T1000 (cell line): ENCODE measurements at places on chromosomes 1 and 21.

GRCh38 chr1:9317591-9318417 is 25.1 kb downstream of the SPSB1 start:
- no peak for DNase-seq

DNA sequence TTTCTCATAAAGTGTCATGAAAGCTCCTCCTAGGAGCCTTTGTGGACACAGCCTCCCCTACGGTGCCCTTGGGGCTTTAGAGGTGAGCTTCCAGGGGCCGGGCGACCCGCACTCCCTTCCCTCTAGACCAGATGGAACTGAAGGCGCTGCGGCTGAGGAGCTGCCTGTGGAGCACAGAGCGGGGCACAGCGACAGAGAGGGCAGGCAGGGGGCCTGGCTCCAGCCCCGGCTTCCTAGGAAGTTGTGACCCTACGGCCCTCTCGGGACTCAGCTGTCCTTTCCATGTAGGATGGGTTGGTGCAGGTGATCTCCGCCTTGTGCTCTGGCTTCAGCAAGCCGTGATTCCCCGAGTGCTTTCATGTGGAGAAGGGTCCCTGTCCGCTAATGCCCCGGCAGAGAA is 23.6 kb upstream of the NEK2 start:
- no peak for DNase-seq

DNA sequence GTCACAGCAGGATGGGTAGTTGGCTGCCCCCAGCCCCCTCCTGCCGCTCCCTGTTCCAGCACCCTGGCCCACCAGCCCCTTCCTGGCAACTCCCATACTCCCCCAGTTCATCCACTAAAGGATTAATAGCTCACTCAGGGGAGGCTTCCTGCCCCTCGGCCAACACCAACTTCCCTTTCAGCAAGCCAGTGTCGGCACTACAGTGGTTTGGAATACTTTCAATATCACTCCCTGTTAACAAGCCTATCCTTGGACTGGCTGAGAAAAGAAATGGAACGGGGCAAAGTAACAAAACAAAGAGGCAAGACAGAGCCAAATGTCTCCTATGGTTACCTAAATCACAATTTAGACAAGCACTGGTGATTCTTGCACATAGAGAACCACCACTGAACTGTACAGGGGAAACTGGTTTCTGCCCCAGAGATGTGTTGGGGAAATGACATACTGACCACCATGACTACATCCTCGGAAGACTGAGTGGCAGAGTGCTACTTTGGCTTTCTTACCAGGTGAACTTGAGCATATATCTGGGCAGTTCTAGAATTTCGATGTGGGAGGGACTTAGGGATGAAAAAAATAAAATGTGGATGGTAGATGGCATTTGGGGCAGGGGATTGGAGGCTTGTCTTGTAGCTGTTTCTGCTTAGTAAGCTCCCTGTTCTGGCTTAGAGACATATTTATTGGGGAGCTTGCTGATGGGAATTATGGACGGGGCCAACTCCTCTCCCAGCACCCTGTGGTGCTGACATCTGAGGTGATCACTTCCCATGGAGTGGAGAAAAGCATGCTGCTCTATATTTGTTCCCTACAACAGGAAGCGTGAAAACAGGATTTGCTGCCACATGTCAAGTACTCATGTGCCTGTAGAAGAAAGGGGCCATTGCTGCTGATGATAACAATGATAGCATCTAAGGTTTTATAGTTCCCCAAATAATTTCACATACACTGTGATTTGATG is 7.1 kb upstream of the CAPN2 start:
- DNase-seq = no peak

DNA sequence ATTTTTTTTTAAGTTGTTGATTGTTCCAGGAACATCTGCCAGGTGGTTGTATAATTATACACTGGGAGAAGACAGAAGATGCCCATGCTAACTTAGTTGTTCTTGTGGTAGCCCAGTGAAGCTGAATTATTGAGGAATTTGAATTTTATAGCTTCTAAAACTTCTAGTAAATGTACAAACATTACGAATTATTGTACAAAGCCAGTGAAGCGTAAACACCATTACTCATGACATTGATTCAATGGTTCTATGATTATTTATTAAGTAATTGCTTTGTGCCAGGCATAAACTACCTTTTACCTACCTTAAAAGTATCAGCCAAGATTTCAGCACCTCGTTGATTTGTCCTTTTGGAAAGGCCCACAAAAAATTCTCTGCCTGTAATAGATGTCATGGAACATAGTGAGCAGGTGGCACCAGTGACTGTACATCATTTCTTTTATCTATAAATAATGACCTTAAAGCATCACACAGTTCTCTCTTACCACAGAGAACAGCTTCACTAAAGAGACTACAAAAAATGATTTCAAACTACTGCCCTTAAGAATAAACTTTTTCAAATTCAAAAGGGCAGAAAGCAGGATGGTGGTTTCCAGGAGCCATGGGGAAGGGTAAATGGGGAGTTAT is 74.9 kb upstream of the BCL10 start:
- DNase-seq = no peak

GRCh38 chr1:205261946-205262691 is 34.4 kb downstream of the TMCC2 start:
- DNase-seq = no peak

GRCh38 chr1:207702317-207702716 is 49.5 kb upstream of the CD46 start:
- no peak for DNase-seq

- DNase-seq = no peak
These were observed 6.0 kb upstream of the LCE1F start for GRCh38 chr1:152768847-152769533.

- no peak for DNase-seq
These were observed 732 bp downstream of the ABCG1 start for GRCh38 chr21:42219606-42220137.

DNA sequence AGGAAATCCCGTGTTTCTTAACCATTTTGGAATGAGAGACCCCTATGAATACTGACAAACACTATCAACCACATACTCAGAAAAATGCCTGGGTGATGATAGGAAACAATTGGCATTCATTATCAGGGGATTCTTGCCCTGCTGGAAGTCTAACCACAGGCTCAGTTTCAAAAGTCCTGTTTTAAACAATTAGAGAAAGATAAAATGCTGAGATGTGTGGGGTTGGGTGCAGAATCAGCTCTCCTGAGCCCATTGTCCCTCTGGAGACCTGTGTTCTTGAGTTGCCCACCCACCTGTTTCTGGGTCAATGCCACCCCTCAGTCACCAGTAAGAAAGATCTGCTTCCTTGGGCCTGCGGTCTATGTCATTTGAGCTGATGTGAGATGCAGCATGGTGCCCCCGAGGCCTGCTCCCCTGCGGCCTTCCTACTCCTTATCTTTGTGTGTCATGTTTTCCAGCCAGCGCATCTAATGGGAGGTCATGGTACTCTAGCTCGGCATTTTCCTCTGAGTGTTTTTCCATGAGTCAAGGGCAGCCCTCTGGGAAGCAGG is 130.3 kb upstream of the PLXNA2 start:
- DNase-seq = peak; percentile 70

DNA sequence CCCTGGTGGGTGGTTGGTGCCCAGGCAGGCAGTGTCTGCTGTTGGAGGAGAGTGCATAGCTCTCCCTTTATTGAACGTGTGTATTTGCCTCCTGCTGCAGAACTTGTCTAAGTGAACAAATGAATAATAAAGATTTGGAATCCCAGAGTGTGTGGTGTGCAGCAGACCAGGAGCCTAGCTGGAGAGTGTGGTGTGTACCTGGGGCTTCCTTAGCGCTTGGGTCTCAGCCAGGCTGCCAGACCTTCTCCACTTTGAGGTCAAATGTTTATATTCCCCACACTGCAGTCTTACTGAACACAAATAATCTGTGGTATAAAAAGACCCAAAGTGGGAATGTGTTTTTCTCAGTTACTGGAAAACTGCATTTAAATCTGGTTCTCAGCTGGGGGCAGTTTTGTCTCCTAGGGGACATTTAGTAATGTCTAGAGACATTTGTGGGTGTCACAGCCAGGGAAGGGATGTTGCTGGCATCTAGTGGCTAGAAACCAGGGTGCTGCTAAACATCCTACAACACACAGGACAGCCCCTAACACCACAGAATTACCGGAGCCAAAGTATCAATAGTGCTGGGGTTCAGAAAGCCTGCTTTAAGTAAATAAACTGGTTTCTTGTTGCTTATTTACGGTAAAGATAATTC is 23.6 kb downstream of the SLC37A1 start:
- no peak for DNase-seq

DNA sequence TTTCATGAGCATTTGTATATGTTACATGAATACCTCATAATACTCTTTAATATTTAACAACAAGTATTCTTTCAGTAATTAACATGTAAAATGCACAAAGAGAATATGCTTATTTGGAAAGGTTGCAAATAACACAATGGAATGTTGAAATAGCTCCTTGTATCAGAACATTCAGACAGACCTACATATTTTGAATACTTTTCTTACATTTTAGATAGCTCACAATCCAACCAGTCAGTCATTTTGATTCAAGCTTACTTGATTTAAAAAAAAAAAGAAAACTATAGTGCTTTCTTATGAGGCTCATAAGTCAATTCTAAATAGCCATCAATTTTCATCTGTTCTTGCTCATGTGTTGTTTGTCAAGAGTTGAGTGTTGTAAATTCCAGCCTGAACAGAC is 518.8 kb downstream of the ADGRL2 start:
- no peak for DNase-seq

DNA sequence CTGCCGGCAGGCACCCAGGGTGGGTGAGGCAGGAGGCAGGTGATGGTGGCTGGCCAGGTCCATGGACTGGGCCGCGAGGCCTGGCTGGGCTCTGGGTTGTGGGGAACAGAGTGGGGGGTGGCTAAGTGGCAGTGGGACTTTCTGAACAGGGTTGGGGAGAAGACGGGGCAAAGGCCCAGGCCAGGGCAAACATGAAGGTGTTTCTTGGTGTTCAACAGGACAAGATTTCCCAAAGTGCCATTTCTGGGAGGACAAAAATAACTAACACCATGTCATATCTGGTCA is 26.8 kb downstream of the STUM start:
- no peak for DNase-seq

DNA sequence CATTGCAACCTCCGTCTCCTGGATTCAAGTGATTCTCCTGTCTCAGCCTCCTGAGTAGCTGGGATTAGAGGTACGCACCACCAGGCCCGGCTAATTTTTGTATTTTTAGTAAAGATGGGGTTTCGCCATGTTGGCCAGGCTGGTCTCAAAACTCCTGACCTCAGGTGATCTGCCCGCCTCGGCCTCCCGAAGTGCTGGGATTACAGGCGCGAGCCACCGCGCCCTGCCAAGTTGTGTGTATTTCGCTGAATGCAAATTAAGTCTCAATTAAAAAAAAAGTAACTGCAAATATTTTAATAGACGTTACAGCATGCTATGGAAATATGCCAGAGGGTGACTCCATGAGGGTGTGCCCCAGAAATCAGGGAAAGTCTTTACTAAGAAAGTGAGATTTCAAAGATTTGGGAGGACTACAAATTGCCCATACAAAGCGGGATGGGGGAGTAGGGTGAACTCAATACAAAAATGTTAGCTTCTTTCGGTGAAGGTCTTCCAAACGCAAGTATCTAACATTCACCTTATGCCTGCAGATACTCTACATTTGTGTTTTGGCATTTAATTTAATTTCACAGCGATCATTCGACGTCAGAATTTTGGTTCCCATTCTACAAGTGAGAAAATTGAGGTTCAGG is 85.6 kb downstream of the NKAIN1 start:
- no peak for DNase-seq

- no peak for DNase-seq
These were observed 3.8 kb upstream of the FAM20B start for GRCh38 chr1:179021873-179022272.

GRCh38 chr1:171641076-171641864 is 11.2 kb downstream of the MYOC start:
- no peak for DNase-seq

- no peak for DNase-seq
These were observed 20.6 kb downstream of the QSOX1 start for GRCh38 chr1:180175291-180175690.

DNA sequence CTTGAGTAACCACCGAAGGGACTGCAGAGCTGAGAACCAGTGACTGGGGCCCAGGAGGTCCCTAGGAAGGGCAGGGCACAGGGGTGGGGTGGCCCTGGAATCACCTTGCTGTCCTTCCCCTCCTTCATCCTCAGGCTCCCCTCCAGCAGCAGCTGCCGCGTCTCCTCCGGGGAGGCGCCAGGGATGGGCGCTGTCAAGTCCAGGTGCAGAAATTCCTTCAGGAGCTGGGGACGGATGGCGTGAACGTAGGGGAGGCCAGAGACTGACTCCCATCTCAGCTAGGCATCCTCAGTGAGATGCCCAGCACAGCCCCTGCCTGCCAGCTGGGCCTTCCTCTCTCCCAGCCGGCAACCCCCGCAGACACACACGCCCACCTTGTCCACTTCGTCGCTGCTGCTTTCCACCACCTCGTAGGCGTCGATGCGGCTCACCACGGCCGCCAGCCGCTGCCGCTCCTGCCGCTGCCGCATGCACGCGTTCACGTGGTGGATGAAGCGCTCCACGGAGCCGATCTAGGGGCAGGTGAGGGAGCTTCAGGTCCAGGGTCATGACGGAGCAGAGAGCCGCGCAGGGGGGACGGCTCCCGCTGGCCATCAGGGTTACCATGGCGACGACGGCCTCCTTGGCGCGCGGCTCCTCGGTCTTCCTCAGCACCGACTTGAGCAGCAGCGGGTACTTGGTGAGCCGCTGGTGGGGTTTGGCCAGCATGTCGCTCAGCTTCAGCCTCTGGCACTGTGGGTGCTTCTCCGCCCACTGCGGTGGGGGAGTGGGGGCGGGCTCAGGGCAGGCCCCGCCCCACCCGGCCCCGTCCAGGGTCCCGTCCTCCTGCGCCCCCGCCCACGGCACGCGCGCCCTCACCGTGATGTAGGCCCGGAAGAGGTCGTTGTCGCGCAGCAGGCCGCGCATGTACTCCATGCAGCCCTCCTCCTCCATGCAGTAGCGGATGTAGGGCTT is 4.4 kb upstream of the TNFRSF25 start:
- DNase-seq = no peak

- no peak for DNase-seq
These were observed 39.6 kb upstream of the PBX1 start for GRCh38 chr1:164519426-164519825.

GRCh38 chr1:64579767-64580166 is 109.8 kb downstream of the CACHD1 start:
- DNase-seq = no peak

DNA sequence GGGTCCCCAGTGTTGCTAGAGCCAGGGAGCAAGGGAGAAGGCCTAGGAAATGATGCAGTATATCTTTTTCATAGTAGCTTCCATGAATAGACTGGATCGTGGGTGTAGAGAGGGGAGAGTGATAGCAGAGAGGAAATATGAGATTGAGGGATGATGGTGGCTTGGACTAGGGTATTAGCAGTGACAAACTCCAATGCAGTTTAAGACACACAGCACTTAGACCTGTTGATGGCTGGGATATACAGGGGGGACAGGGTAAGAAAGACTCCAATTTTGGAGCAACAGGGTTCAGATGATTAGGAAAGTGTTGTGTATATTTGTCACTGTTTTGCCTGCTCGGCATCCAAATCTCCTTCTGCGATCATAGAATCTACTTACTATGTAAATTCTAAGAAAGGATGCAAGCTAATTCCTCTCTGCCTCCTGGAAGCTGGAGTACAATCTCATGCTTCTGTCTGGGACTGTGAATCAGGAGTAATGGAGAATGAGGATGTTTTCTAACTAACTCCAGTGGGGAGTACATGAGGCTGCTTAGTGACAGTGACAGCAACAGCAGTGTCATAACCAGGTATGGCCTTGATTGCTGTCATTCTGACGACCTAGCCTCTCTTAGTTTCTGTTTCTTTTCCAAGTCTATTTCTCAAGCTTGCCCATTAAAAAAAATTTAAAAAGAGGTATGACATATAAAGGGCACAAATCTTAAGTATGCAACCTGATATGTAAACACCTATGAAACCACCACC is 47.5 kb downstream of the SYDE2 start:
- no peak for DNase-seq

GRCh38 chr21:35779690-35780570 is 280.4 kb downstream of the SETD4 start:
- DNase-seq = peak; percentile 65

GRCh38 chr1:87296206-87296605 is 32.5 kb upstream of the LMO4 start:
- DNase-seq = no peak
